ENCODE measurements at places on chromosomes 5 and 9.

DNA sequence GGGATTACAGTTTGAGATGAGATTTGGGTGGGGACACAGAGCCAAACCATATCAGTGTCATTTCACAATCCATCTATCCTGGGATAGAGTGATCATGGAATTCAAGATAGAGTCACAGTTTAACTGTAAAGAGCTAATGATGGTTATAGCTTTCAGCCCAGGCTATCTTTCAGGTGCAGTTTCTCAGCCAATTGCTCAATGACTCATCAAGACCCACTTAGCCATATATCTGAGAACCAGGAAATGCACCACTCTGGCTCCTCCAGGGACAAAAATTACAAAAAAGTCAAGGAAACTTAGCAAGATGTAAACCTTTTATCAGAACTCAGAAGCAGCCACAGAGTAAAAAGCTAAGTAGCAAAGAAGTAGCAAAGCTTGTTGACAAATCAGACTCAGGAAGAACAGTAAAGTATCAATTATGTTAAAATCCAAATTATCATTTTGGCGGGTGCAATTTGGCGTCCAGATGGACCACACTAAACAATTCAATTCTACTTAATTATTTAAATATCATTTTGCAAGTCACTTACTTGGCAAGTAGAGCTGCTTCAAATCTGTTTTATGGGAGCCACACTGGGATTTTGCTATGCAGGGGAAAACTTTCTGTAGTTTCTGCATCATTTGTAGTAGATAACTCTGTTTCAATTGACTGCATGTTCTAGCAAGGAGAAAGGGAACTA lies 169.4 kb downstream of the TLE1 start:
- no peak for DNase-seq

GRCh38 chr5:133824661-133825254 lies 143.7 kb downstream of the C5orf15 start:
- peak; percentile 42 for DNase-seq

GRCh38 chr5:112823656-112824055 lies 37.4 kb upstream of the SRP19 start:
- no peak for DNase-seq

DNA sequence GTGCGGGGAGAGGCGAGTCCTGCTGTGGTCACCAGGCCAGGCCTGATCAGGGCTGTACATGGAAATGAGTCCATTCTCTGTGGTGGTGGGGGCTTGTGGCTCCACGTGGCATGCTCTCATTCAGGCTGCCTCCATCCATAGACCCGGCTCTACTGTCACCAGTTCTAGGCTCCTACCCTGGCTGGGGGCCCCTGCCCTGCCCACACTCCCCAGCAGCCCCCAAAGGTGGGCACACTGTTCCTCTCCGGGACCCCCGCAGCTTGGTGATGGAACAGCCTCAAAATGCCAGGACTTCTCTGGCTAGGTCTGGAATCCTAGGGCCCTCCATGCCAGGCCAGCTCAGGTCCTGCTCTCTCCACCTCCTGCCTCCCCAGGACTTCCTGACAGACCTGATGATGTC lies 111.7 kb downstream of the DAB2IP start:
- no peak for DNase-seq

GRCh38 chr9:92644278-92644677 lies 25.7 kb downstream of the IPPK start:
- no peak for DNase-seq

DNA sequence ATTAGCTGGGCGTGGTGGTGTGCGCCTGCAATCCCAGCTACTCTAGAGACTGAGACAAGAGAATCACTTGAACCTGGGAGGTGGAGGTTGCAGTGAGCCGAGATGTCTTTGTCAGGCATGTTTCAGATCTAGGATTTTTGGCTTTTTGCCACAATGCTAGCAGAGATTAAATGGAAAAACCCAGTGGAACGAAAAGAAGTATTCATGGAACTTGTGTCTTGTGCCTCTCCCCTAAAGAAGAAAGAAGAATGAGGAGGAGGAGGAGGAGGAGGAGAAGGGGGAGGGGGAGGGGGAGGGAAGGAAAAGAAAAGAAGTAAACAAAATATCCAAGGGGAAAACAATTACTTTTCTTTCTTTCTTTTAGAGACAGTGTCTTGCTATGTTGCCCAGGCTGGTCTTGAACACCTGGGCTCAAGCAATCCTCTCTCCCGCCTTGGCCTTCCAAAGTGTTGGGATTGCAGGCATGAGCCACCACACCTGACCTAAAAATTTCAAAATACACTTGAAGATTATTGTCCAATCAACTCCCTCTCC lies 106.0 kb downstream of the ARRDC3 start:
- DNase-seq = no peak
